Stimulated activated naive CD4-positive, alpha-beta T cell treated with Interleukin-2 at 50 U/mL for 16 hours (primary cell): ENCODE measurements at places on chromosomes 3 and 15.

GRCh38 chr15:63888146-63888545 lies 54.4 kb upstream of the HERC1 start:
- no peak for DNase-seq

- DNase-seq = no peak
Observed at GRCh38 chr15:72958634-72959033, 93.6 kb upstream of the NEO1 start.

- DNase-seq = no peak
Observed at GRCh38 chr3:72035606-72036005, 250.7 kb upstream of the PROK2 start.

DNA sequence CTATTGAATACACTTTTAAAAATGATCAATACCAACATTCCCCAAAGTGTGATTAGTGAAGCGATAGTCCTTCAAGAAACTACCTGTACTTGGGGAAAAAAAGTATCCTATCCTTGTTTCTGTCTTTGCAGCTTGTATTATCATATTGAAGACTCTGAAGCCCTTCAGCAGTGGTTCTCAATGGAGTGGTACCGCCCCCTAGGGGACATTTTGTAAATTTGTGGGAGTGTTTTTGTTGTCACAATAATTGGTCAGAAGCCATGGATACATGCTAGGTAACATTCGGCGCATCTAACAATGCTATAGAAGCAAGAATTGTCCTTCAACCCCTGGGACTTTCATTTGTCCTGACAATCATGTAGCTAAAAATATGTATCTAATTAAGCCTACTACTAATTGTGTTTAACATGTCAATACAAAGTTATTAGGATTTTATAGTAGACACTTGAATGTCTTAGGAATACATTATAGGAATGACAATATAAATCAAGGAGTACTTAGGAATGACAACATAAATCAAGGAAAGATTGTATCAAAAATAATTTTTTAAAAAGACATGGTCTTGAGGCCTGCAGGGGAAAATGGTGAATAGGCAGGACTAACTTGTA lies 53.7 kb downstream of the NMD3 start:
- DNase-seq = peak; percentile 13

GRCh38 chr3:143145906-143146305 lies 26.3 kb downstream of the CHST2 start:
- DNase-seq = no peak

- no peak for DNase-seq
Observed at GRCh38 chr3:186746008-186746407, 28.8 kb downstream of the KNG1 start.

DNA sequence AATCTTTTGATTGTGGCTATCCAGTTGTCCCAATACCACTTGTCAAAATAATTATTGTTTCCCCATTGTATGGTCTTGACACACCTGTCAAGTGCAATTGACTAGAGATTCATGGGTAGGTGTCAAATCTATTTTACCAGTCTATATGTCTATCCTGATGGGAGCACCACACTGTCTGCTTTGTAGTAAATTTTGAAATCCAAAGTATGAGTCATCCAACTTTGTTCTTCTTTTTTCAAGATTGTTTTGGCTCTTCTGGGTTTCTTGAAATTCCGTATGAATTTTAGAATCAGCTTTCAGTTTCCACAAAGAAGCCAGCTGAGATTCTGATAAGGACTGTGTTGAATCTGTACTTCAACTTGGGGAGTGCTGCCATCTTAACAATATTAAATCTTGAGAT lies 71.9 kb downstream of the CSNK1G1 start:
- no peak for DNase-seq

- no peak for DNase-seq
Observed at GRCh38 chr15:93566762-93567161, 477.8 kb upstream of the RGMA start.

DNA sequence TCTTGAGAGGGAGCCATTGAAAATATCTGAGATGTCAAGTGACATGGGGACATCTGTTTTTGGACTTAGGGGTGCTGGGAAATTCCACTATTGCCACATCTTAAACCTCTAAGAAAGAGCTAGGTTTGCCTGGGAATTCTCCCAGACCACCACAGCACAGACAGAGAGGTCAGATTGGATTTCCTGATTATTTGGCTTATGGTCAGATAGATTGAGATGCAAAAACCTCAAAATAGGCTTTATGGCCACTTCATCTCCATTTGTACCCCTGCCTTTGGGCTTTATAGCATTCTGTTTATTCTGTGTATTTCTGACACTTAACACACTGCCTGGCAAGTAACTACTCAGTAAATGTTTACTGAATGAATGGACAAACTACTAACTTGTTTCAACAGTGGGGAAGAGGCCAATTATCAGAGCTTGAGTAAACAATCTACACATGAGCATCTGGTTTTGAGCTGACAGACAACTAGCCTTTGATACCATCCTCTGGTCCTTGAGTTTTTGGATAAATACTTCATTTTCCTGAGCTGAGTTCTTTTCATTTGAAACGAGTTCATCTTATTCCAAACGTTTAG lies 81.8 kb downstream of the TP63 start:
- DNase-seq = no peak

- no peak for DNase-seq
Observed at GRCh38 chr3:11755276-11755675, 91.4 kb downstream of the TAMM41 start.

DNA sequence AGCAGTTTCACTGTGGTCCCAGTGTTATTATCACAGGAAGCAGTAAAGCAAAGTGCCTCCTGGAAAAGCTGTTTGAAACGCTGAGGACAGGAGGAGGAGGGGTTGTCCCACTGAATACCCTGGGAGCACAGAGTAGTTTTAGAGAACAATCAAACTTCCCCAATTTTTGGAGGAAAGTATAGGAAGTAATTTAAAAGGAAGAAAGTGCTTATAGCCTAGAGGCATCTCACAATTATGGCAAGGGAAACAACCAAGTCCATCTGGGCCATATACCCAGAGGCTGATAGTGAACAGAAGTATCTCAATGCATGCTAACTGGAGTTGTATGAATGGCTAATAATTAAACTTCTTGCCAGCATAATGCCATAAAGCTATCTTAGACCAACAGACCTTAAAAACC lies 137.2 kb upstream of the EPHA6 start:
- no peak for DNase-seq

- DNase-seq = no peak
Observed at GRCh38 chr3:82883072-82883471, 1121.6 kb upstream of the GBE1 start.

GRCh38 chr3:99163314-99163713 lies 261.8 kb upstream of the DCBLD2 start:
- DNase-seq = no peak

DNA sequence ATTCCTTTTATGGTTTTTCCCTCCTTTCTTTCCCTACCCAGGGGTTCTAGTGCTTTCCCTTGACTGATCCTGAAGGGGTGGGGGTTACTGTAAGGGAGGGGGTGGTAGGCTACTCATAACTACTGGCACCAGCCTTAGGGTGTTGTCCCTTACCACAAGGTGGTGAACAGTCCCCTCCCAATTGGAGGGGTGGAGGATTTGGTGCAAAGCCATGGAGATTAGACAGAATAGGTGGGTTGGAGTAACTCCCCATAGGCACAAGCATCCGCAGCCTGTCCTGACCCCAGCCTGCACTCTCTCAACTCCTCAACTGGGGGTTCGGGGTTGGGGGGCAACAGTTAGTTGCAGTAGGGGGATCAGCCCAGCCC lies 2.6 kb upstream of the HYAL2 start:
- no peak for DNase-seq

DNA sequence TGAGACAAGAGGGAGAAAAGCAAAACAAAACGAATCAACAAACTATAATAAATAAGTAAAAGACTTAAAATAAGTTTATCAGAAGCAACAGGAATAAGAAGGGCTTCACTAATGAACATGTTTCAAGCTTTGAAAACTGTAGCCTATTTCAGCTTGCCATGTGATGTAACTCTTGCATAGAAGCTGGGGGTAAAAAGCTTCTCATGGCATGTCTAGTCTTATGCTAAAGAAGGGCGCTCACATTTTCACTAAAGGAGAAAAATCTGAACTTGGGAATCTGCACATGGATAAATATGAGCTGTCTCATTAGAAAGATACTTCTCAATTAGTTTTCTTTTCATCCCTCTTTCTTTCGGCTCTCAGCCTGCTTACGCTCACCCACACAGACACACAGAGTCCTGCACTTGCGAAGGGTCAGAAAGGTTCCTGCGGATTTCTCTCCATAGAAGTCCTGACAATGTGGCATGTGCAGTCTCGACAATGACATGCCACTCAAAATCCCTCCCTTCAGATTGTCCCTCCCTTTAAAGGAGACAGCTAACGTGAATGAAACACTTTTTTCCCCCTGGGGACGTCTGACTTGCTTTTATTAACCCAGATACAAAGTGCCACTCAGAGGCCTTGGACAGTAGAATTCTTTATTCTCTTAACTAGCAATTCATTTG lies 568.9 kb upstream of the NR2F2 start:
- no peak for DNase-seq

- no peak for DNase-seq
Observed at GRCh38 chr3:141440942-141441341, 45.9 kb upstream of the RASA2 start.

GRCh38 chr3:129382366-129382765 lies 46.1 kb downstream of the EFCAB12 start:
- no peak for DNase-seq

GRCh38 chr3:183295211-183295610 lies 42.2 kb downstream of the B3GNT5 start:
- no peak for DNase-seq

- DNase-seq = no peak
Observed at GRCh38 chr3:27826448-27826847, 104.3 kb upstream of the EOMES start.

- no peak for DNase-seq
Observed at GRCh38 chr3:118536764-118537163, 497.9 kb downstream of the IGSF11 start.
